AG09319 (cell line): ENCODE measurements at places on chromosomes 1 and 21.

- no peak for DNase-seq
These were observed 164.5 kb upstream of the BEND5 start for GRCh38 chr1:48940962-48941732.

- no peak for DNase-seq
These were observed 25.1 kb downstream of the ZNF124 start for GRCh38 chr1:247146671-247147070.

- DNase-seq = no peak
These were observed 78.0 kb downstream of the LAMC2 start for GRCh38 chr1:183263886-183264602.

DNA sequence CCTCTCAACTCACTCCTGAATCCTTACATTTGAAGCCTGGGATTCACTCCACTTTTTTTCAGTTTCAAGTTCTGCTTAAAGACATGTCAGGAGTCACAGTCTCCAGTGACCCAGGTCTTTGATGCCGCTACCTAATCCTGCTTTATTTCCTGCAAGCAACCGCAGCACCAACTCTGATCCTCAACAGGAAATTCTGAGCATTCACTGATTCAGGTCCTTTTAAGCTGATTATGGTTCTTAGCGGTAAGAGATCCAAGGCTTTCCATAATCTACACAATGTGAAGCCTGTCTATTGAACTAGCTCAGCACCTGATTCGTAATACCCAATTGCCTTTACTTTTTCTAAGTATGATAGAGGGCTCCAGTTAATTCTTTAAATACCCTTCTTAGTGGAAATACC, 43.7 kb upstream of the PIGC start:
- no peak for DNase-seq

GRCh38 chr1:211535346-211535745, 43.4 kb upstream of the RD3 start:
- DNase-seq = no peak

DNA sequence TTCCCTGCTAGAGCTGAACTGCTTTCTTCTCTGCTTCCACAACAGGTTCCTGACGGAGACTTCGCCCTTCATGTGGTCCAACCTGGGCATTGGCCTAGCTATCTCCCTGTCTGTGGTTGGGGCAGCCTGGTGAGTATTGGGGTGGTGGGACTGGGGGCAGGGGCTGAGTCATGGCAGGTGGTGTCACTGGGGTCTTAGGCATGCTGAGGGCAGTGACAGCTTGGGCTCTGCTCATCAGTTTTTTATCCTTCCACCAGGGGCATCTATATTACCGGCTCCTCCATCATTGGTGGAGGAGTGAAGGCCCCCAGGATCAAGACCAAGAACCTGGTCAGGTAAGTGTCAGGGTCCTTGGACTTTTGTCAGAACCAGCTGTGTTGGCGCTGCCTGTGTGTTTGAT, 1.3 kb downstream of the ATP6V0B start:
- no peak for DNase-seq

GRCh38 chr1:197465528-197466327, 197.7 kb downstream of the CRB1 start:
- no peak for DNase-seq
